ENCODE measurements at places on chromosomes 12 and 14.

GRCh38 chr12:90706036-90706435 is 248.9 kb downstream of the CCER1 start:
- no peak for DNase-seq

GRCh38 chr12:110744601-110745264 is 2.0 kb upstream of the PPP1CC start:
- DNase-seq: no peak

DNA sequence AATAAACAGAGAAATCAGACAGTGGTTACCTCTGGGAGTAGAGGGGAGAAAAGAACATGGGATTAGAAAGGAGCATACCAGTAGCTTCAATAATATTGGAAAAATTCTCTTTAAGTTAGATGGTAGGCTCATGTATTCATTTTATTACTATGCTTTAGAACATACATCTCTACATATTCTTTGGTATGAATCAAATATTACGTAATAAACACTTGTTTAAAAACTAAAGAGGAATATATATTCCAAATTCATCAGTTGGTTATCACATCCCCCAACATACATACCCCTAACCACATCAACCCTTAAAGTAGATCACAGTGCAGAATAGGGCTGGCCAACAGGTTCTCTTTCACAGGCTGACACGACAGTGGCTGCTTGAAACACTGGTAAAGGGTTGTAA is 5.6 kb downstream of the RPAP3 start:
- DNase-seq: no peak

- DNase-seq: no peak
These were observed 290.8 kb downstream of the PRKD1 start for GRCh38 chr14:29636870-29637269.

DNA sequence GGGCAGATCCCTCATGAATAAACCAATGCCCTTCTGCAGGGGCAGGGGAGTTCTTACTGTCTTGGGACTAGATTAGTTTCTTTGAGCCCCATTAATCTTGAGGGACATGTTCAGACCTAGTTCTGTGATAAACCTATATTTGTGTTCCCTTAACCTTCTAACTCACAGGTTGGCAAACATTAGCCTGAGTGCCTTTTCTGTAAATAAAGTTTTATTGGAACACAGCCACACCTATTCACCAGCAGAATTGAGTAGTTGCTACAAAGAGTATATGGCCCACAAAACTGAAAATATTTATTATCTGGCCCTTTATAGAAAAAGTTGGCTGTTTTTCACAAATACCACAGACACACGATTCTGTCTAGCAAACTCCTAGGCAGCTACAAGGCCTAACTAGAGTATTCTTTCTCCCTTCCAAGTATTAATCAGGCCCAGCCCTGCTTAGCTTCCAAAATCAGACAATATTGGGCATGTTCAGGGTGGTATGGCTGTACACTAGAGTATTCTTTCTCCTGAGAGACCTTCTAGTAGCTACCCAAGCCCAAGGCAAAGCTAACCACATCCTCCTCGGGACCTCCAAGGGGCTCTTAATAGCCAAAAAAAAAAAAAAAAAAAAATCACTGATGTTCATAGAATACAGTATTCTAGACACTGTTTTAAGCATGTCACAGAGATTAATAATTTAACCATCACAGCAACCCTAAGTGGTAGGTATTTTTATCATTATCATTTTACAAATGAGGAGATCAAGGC is 199.3 kb upstream of the PWP1 start:
- no peak for DNase-seq

- no peak for DNase-seq
These were observed 62.2 kb downstream of the TSPAN11 start for GRCh38 chr12:30988646-30989286.

GRCh38 chr14:73457041-73457923 is 1.1 kb downstream of the NUMB start:
- peak; percentile 37 for DNase-seq

DNA sequence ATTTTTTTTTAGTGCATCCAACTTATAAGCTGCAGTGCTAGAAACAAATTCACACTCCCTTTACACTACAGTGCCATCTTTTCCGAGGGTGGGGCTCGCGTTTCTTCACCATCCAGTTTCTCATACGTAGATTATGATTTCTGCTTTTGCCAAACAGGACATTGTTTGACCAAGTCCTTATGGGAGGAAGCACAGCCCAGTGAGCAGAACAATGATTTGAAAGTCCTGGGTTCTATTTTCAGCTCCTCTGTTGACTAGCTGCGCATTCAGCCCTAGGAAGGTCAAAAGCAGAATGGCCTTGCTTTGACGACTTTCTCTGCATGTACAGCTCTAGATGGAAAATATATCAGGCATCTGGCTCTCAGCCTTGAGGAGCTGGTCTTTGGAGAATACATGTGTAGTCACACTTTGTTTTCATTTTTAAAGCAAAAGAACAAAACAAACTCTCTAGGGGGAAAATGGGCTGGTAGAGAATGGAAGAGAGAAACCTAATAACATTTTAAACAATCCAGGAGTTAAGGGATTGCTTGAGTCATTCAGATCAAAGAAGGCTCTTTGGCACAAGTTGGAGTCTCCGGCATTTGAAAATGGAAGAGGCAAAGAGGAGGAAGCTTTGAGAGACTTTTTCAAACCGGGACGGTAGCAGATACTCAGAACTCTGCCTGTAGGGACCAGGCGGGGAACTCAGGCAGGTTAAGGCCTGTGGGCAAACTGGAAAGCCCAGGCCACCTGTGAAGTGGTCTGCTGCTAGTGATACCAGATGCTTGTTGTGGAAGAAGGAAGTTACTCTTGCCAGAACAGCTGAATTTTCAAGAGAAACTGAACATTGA is 257.3 kb upstream of the PLEKHG7 start:
- DNase-seq: no peak

GRCh38 chr14:69090187-69090789 is 62.6 kb downstream of the DCAF5 start:
- peak; percentile 27 for DNase-seq

DNA sequence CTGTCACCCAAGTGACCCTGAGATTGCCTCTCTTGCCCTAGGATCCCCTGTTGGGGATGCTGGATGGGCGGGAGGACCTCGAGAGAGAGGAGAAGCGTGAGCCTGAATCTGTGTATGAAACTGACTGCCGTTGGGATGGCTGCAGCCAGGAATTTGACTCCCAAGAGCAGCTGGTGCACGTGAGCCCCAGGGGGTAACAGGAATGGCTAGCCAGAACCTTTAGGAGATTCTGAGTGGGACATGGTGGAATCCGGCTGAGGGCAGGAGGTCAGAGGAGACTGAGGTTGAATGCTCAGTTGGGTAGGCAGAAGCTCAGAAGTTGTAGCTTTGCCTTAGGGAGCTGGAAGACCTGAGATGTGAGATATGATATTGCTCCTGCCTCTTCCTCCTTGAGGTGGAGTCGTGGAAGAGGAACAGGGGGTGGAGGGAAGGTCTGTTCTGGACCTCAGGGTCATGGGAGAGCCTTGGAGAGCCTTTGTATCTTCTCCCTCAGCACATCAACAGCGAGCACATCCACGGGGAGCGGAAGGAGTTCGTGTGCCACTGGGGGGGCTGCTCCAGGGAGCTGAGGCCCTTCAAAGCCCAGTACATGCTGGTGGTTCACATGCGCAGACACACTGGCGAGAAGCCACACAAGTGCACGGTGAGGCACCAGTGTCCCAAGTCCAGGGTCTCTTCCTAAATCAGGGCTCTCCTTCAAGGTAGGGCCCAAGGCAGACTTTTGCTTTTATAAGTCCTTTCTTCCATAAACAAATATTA is 6.3 kb downstream of the GLI1 start:
- DNase-seq: no peak

Measured in activated CD4-positive, alpha-beta memory T cell treated with anti-CD3 and anti-CD28 coated beads for 36 hours (primary cell).